ENCODE measurements at places on chromosomes 1 and 21.

- no peak for DNase-seq
Measured at GRCh38 chr1:161091796-161092507, 2.6 kb upstream of the NECTIN4 start.

DNA sequence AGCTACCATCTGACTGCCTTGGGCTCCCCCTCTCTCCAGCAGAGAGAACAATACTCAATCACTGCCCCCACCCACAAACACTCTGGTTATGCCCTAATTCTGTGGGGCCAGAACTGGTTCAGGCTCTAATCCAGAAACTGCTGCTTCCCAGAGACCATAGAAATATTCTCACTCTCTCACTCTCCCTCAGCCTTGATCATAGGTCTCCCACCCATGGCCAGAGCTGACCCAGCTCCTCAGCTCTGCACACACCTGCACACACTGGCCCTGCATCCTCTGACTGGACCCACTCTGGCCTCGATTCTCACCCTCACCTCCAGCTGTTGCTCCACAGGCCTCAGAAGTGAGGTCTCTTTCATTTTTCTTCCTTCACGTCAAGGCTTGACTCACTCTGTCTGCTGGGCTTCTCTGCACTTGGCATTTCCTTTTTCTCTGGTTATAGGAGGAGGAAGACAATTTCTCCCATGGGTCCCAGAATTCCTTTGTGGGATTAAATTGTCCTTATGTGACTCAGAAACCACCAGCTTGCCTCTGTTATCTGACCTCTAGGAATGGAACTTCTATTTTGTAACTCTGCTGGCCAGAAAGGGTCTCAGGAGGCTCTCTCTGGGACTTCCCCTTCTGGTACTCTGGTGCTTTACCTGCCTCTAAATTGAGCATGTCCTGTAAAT, 15.6 kb upstream of the ZMYM6 start:
- no peak for DNase-seq

DNA sequence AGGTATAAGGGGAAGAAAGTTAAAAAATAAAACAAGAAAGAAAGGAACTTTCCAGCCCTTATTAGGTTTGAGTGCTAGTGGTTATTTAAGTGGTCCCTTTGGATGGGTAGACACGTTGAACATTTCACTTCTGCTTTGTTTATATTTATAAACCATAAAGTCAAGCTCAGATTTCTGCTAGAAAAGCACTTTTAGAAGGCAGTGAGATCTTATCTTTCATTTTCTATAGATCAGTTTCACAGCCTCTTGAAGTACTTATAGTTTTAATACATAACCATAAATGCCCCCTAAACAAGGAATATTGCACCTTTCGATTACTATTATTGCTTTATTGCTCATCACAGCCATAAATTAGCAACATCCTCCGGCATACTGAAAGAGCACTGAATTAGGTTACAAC, 446.8 kb upstream of the PLXNA2 start:
- DNase-seq = no peak

GRCh38 chr1:41583658-41584547, 99.4 kb upstream of the EDN2 start:
- DNase-seq = no peak

- DNase-seq = peak; percentile 32
Measured at GRCh38 chr21:17501107-17502006, 11.5 kb upstream of the CXADR start.
